Lower lobe of right lung (tissue), 2 donors: ENCODE measurements at places on chromosomes 3 and 15. TPM values are rescaled to one million over a fixed set of nuclear protein-coding genes. Genes with fewer than 3 reads are reported as not detected.

DNA sequence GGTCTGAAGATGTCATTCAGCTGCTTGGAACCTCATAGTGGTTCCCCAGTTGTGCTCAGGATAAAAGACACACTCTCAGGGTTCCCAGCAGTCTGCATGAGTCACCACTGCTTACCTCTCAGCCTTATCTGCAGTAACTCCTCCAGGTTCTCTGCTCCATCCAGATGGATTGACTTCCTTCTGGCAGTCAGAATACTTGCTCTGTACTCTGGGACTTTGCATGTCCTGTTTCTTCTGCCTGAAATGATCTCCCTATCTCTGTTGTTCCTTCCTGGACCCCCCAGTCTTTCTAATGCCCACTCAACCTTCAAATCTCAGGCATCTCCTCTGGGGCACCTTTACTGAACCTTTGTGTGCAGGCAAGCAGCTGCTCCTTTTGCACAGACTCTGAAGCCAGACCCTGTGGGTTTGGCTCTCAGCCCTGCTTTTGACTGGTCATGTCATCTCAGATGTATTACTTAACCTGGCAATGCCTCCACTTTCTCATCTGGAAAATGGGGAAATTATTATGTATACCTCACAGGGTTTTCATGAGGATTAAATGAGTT lies 38.4 kb downstream of the ITPR1 start:
- DNase-seq: no peak

- DNase-seq: no peak
Measured at GRCh38 chr3:108552267-108553159, 36.7 kb downstream of the CIP2A start.

GRCh38 chr3:150309557-150309956 lies 98.5 kb upstream of the TSC22D2 start:
- DNase-seq: no peak

- DNase-seq: peak; percentile 80
Measured at GRCh38 chr15:99925661-99926461, 192.6 kb upstream of the LYSMD4 start.

ATP13A5 gene
- total RNA-seq: 2.0 TPM

GOLGA8G gene
- not detected for total RNA-seq

MEGF11 gene
- total RNA-seq: not detected
